ENCODE measurements at places on chromosomes 7 and 10.

- DNase-seq = no peak
These were observed 517.4 kb downstream of the PARD3 start for GRCh38 chr10:34297541-34298345.

DNA sequence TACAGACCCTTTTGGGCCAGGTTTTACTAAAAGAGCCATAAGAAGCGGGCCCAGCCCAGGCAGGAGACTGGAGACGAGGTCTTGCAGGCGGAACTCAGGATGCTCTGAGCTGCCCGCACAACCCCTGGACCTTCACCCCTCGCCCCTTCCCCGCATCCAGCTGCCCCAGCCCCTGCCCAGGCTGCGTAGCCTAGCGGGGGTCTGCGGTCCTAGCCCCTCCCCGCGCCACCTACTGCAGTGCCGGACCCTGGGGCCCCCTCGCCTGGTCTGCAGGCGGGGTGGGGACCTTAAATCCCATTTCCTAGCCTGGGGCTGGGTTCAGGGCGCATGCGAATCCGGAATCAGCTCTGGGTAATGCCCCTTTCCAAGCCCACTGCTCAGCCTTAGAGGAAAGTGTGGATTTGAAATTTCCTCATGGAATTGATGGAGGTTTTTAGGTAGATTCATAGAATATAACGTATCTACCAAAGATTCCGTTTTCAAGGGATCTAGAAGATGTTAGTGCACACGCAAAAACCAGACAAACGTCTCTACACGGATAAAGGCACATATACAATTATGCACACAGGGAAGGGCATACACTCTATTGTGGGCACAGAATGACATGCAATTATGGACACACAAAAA is 546 bp upstream of the HOXA3 start:
- DNase-seq = no peak

DNA sequence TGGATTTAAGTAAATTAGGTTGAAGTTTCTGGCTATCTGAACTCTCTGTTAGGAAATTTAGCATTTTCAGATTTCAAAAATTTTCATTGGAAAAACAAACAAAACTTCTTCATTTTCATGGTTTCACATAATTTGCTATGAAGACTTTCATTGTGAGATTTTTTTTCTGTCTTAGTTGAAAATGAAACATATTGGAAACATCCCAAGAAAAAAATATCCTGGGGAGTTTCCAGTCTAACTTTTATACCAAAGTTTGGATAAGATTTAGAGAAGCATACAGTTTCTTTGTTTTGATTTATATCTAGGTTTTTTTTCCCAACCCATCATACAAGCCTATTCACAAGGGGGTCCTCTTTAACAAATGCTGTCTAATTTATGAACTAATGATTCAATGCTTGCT is 300.5 kb upstream of the SEMA3A start:
- no peak for DNase-seq

DNA sequence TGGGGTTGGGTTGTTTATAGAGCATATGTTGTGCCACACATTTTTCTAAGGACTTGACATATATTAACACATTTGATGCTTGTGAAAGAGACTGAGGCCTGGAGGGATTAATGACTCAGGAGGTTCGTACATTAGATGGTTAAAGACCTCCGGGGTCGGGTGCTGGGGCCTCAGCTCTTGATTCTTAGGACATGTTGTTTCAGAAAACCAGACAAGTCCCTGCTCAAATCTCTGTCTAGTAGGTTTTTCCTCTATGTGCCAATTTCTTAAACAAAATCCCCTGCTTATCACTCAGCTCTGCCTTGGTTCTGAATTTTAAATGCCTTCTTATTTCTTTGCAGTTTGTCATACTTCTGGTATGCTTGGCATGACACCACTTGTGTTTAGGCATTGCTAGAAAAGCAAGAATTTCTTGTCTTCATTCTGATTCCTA is 5.8 kb downstream of the UPP1 start:
- no peak for DNase-seq

DNA sequence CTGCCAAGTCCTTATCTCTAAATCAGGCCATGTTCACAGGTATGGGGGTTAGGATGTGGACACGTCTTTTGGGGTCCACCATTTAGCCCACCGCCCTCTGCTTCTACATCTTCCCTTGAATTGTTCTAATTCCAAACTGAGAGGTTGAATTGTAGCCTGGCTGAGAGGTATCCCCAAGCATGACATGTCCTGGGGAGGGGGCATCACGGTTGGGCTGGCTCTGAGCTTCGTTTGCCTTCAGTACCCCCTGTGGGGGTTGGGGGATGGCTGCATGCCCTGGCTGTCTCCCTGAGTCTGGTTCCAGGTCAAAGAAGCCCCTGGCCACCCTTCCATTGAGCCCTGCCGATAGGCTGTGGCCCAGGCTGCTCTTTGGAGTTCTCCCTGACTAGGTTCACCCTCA is 204.6 kb downstream of the GLRX3 start:
- DNase-seq = no peak

DNA sequence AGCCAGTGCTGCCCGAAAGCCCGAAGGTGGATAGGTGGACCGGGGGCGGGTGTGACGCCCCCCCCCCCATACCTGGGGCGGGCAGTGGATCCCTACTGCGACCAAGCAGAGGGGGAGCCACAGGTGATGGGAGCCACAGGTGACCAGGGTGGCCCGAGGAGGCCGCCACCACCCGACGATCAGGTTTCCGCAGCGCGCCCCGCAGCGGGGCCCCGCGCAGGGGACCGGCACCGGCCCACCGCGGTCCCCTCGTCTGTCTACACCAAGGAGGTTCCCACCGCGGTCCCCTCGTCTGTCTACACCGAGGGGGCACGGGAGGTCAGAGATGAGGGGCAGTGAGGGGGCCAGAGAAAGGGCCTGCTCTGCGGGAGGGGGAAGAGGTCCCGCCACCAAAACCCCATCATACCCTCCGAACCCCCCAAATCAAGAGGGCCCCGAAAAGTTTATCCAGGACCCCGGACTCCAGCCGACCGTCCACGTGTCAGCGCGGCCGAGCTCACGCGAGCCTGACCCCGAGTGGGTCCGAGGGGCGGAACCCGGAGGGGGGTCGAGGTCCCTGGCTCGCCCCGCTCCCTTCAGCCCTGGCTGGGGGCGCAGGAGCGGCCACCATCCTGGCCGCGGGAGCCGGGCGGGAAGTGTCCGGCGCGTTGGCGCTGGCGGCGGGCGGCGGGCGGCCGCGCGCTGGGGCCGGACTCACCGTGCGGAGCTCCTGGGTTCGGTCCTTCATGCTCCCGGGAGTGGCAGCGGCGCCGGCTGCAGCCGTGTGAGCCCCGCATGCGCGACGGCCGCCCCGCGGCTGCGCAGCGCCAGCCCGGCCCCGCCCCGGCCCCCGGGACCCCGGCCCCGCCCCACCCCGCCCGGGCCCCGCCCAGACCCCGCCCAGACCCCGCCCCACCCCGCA is at the start of gene STX1A:
STX1A (minus strand) TSS at position 765 of the 901 bp plus-strand sequence; CDS start at position 727, 38 bp downstream.
- DNase-seq = peak; percentile 68

DNA sequence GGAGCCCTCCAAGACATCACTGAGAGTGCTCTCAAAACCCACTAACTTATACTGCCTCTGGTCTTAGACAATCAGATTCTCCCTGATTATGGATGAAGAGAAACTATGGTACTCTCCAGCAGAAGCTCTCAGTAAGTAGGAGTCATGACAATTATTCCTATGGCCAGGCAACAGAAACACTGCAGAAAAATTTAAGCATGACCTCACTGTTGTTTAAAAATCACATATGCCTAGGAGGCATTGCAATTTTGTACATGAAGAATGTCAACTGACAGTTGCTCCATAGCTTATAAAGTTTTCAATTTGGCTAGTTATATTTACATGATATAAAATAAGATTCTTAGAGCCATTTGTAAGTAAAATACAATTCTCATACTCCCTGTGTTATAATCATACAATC is 105.9 kb upstream of the LSM8 start:
- DNase-seq = no peak

GRCh38 chr7:152313217-152313616 is 122.6 kb downstream of the KMT2C start:
- DNase-seq = no peak

DNA sequence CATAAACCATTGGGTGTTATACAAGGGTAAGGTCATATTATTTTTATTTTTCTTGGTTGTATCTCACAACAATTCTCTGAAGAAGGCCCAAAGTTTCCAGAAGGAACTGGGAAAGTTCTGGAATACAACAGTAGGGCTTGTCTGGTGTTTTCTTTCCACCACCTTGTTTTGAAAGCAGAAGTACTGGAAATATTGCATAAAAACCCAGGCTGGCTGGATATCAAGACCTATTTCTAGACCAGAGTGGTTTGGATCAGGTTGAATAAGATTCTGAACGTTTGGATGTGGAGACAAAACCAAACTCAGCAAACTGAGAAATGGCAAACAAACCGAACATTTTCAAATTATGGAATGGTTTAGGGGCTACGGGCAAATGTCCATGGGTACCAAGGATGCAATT is 182.6 kb upstream of the FZD8 start:
- DNase-seq = no peak

GRCh38 chr10:100749309-100750217 is 4.2 kb downstream of the PAX2 start:
- DNase-seq = no peak

GRCh38 chr10:1362589-1363445 is 306.6 kb downstream of the WDR37 start:
- DNase-seq = no peak

GRCh38 chr7:55065511-55066229 is 46.9 kb downstream of the EGFR start:
- DNase-seq = no peak

DNA sequence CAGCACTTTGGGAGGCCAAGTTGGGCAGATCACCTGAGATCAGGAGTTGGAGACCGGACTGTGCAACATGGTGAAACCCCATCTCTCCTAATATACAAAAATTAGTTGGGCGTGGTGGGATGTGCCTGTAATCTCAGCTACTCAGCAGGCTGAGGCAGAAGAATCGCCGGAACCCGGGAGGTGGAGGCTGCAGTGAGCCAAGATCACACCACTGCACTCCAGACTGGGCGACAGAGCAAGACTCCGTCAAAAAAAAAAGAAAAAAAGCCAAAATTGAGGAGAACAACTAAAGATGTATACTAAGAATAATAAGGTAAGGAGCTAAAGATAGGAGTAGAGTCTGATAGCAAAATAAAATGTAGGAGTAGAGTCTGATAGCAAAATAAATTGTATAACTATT is 251.0 kb downstream of the KCND2 start:
- DNase-seq = no peak

DNA sequence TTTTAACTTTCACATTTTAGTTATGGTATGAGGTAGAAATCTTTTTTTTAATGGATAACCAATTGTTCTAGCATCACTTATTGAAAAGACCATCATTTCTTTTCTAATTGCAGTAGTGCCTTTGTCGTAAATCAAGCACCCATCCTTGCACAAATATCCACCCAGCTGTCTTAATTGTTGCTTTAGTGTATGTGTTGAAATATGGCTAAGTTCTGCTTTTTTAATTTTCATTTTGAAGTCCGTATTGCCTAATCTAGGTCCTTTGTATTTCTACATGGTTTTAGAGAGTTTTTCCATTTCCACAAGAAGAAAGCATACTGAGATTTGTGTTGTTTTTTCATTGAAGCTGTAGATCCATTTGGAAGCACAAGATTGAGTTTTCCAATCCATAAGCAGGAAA is 259.6 kb upstream of the SEMA3E start:
- no peak for DNase-seq

- DNase-seq = no peak
These were observed 96.3 kb upstream of the NEBL start for GRCh38 chr10:20993389-20993788.

GRCh38 chr7:81684514-81685269 is 85.2 kb downstream of the HGF start:
- DNase-seq = no peak

GRCh38 chr7:123627851-123628250 is 26.2 kb downstream of the ASB15 start:
- no peak for DNase-seq

DNA sequence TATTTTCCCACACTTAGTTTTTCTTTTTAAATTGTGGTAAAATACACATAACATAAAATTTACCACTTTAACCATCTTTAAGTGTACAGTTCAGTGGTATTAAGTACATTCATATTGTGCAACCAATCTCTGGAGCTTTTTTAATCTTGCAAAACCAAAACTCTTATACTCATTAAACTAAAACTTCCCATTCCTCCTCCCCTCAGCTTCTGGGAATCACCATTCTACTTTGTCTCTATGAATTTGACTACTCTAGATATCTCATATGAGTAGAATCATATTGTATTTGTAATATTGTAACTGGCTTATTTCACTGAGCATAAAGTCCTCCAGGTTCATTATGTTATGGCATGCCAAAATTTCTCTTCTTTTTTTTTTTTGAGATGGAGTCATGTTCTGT is 86.4 kb upstream of the JAZF1 start:
- DNase-seq = no peak

Data from CD4-positive, alpha-beta T cell treated with Interleukin-6 at 100 ng/mL for 8 hours (primary cell).